ENCODE measurements at places on chromosomes 13 and 19.

DNA sequence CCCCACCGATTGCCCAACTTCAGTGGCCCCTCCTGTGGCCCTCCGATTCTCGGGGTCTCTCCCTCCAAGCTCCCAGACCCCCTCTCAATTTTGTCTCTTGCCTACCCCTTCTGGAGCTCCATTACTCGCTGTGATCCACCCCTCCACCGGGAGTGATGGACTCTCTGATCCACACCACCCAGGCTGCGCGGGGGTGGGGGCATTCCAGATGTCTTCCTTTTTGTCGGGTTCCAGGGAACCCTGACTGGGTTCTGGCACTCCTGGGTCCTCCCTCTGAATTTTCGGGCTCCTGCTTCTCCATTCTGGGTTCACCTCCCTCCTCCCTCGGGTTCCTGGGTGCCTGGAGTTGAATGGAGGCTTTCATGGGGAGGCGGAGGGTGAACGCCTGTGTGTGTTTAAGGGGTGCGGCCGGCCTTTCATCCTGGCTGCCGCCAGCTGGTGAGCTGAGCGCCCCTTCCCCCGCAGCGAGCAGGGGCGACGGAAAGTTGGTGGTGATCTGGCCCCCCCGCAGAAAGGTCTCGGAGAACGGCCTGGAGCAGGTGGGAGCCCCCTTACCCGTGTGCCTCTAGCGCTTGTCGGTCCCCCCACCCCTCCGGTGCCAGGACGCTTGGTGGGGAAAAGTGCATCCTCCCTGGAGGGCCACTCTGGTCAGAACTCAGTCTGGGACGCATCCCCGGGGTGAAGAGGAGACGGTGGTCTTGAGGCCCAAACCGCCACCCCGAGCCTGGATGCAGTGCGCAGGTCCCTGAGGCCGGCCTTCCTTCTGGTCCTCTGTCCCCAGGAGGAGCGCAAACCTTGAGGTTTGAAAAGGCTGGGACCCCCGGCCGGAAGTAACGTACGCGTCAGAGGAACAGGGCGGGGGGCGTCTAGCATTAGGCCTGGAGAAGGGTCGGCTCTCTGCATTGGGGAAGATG, 1.6 kb downstream of the MISP3 start:
- DNase-seq, result no peak

GRCh38 chr19:56112313-56112709, 8.8 kb downstream of the ZNF787 start:
- no peak for DNase-seq

DNA sequence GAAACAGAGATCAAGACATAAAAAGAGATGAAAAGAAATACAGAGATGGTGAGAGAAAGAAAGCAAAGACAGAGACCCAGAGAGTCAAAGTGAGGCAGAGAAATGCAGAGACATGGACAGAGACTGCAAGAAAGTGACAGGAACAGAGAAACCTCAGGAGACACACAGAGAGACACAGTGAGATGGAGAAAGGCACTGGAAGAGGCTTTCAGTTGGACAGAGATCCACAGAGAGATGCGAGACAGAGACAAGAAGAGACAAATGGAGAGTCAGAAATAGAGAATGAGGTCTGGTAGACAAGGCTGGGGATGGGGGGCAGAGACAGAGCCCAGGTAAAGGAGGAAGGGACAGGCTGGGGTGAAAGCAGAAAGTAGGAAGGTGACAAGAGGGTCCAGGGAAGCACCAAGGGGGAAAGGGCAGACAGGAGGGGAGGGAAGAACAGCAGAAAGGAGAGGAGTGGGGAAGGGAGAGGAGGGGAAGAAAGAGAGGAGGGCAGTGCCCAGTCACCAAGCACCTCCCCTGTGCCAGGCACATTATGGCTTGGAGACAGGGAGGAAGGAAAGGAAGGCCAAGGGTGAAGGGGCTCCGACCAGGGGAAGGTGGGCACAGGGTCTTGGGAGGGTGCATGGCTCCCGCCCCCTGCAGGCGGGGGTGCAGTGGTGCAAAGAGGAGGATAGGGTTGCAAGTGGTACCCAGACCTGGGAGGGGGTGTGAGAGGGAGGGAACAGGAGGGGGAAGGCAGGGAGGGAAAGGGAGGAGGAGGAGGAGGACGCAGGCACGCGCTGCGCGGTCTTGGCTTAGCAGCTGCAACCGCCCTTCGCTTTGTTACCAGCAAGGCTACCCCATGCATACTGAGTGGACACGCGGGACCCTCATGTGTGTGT, 38.4 kb downstream of the DEDD2 start:
- no peak for DNase-seq

DNA sequence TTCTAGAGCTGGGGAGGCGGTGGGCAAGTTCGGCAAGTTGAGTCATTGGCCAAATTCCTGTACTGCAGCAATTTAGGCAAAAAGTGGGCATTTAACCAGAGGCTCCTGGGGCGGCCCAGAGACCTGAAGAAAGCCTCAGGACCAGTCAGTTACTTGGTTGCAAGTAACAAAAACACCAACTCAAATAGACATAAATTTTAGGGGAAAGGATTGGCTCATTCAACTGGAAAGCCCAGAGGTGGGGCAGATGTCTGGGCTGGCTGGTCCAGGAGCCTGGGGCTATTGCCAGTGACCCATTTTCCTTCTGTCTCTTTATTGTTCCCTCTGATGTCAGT, 97.1 kb downstream of the SIPA1L3 start:
- DNase-seq, result no peak

DNA sequence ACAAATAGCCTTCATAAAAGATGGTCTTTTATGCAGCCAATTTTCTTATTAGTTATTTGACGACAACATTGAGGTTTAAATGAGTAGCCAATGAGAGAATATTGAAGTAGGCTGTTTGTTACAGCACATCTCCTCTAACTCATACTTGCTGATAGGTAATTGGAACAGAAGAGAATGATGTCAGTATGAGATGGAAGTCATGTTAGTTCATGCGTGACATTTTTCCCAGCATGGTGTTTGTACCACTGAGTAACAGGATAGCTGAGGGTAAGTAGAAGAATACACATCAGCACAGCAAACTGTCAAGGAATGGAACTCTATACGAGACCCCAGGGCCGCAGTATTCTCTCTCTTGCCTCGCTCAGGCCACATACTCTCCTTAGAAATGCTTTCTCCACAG, 37.2 kb downstream of the COL4A2 start:
- DNase-seq, result no peak

DNA sequence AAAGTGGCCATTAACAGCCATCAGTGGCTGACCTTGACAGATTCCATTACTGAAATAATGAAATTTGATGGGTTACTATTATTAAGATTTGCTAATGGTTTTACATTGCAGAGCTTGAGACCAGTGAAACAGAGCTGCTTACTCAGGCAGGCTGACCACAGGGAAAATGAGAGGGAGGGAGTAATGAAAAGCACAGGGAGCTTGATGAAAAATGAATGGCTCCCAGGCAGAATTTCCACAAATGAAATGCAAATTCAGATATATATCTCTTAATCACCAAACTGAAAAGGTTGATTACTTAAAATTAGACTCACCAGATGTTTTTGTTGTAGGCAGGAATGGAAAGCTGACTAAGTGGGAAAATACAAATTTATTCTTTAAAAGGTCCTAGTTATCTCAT, 36.1 kb downstream of the HTR2A start:
- peak; percentile 25 for DNase-seq

- peak; percentile 82 for DNase-seq
Measured at GRCh38 chr13:41562083-41562482, 104.7 kb downstream of the RGCC start.

DNA sequence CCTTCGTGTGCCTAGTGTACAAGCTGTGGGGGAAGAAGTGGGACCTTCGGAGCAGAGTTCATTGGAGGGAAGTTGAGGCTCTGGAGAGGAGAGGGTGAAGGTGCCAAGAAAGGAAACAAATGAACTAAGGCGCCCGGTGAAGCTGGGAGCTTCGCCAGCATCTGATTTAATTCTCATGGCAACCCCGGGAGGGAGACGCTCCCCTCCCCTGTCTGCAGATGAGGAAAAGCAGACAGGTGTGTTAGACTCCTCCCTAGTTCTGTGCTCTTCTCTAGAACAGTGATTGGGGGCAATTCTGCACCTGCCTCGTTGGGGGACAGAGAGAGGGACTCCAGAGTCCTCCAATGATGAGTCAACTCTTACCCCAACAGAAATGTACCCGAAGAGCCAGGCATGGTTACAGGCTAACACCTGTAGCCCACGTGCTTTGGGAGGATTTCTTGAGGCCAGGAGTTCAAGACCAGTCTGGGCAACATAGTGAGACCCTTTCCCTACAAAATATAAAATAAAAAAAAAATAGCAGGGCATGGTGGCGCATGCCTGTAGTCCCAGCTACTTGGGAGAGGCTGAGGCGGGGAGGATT, 4.2 kb downstream of the SSC5D start:
- DNase-seq, result no peak

DNA sequence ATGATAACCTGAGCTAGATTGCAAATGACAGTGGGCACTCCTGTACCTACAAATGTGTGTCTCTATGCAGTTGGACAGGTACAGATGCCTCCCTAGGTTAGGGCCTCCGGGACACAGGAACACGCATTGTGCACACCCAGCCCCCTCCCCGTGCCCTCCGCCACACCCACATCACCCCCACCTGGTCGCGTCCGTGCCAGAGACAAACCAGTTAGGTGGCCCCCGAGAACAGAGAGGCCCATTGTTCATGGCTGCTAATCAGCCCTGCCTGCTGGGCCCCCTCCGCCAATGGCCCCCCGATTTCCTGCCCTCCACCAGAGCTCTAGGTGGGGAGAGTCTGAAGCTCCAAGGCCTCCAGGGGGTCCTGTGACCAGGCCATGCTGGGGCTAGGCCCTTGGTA, 13.7 kb downstream of the NRTN start:
- DNase-seq, result no peak

DNA sequence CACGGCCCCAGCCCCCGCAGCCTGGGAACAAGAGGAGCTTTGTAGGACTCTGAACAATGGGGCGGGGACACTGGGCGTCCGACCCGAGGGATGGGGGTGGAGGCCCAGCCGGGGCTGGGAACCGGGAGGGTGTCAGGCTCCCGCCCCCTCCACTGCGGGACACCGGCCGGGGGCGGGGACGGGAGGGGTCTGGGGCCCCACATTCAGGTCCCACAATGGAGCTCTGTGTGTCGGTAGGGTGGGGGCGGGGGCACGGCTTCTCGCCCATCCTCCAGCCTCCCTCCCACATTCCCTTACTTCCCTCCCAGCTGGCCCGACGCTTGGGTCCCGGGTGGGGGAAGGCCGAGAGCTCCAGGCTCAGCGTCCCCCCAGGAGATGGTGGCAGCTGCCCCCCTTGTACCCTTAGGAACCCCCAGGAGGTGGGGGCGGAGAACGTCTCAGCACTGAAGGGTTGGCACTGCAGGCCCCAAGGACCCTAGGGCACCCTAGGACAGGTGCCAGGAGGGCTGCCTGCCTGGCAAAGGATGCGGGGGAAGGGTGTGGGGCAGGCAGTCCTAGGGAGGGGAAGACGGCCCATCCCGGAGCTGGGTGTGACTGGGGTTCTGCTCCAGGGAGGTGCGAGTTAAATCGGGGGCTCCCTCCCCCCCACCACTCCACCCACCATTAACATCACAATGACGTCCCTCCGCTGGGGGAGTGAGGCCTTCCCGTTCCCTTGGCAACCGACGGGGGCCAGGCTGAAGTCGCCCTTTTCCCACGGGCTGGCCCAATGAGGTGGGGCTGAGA, 5.3 kb downstream of the TTYH1 start:
- DNase-seq, result peak; percentile 37

DNA sequence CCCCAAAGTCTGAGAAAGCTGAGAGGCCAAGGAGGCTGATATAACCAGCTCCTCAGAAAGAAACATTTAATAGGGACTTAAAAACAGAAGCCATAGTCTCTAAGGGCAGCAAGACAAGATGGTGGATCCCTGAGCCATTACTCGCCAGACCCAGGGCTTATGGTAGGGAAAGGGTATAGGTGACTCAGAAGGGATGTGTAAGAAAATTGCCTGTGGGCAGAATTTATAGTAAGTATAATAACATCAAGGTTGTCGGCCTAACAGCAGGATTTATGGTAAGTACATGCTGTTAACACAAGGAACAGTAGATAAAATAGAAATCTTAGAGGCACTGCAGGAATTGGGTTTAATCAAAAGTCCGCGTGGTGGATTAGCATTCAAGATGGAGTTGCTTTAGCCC, 14.7 kb downstream of the KBTBD6 start:
- DNase-seq, result no peak

GRCh38 chr19:2249880-2250765, 1.0 kb downstream of the AMH start:
- no peak for DNase-seq

- no peak for DNase-seq
Measured at GRCh38 chr19:40266119-40266518, 19.0 kb downstream of the AKT2 start.

DNA sequence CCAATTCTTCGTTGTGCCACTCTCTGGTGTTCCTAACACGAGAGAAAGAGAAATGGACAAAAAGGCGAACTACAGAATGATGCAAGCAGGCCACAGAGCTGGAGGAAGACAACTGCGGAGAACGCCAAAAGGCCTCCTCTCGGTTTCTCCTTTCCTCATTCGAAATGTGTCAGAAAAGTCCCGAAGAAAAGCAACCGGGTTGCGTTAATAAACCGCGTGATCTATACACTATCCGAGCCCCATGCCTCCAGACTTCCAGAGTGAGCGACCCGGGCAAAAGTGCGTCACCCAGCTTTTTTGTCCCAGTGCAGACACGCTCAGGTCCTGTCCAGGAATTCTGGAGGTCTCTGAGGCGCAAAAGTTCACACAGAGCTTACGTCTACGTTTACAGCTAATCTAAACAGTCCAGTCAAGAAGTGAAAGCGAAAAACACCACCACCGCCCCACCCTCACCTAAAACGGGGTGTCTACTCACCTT, 413 bp downstream of the N4BP2L2 start:
- peak; percentile 56 for DNase-seq

- no peak for DNase-seq
Measured at GRCh38 chr19:33755099-33756035, 41.3 kb upstream of the KCTD15 start.

DNA sequence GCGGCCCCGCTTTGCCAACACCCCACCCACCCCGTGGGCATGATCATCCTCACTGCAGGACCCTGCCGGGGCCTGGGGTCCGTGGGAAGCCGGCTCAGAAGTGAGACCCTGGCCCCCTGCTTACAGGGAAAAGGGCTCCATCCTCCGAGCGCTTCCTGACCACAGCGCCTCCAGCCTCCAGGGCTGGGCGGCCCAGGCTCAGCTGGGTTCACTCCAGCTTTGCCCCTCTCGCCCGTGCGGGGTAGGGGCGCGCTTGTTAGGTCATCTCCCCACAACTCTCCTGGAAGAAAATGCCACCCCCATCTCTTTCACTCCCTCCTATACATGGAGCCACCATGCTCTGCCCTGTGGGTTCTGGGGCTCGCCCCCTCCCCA, 6.6 kb upstream of the C1QTNF9B start:
- no peak for DNase-seq

DNA sequence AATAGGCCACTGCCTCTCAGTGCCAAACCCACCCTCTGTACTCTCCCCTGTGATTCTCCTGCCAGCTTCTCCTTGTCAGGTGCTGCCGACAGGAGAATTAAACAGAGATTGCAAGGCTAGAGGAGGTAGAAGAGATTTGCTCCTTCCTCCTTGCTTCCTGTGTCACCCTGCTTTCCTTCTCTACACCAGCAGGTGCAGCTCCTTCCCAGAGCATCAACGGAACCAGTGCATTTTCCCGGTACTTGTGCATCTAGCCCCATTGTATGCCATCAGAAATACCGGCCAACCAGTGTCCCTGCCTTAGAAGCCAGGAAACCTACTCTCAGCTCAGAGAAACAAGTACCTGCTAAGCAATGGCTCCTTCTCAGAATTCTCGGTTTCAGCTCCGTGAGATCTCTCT, 253.2 kb downstream of the SUCLA2 start:
- no peak for DNase-seq

GRCh38 chr13:114121496-114122126, 10.8 kb downstream of the RASA3 start:
- no peak for DNase-seq

Data from AG20443 (cell line).